ENCODE measurements at places on chromosomes 12 and 14.

GRCh38 chr14:33911046-33911445 is 39.8 kb downstream of the EGLN3 start:
- DNase-seq = no peak

- peak; percentile 45 for DNase-seq
Measured at GRCh38 chr14:99191395-99192027, 80.5 kb downstream of the BCL11B start.

- DNase-seq = no peak
Measured at GRCh38 chr14:88327497-88327896, 4.4 kb upstream of the KCNK10 start.

- no peak for DNase-seq
Measured at GRCh38 chr14:104420990-104421389, 158.6 kb upstream of the C14orf180 start.

GRCh38 chr14:64463873-64464272 is 1.4 kb upstream of the AKAP5 start:
- no peak for DNase-seq

DNA sequence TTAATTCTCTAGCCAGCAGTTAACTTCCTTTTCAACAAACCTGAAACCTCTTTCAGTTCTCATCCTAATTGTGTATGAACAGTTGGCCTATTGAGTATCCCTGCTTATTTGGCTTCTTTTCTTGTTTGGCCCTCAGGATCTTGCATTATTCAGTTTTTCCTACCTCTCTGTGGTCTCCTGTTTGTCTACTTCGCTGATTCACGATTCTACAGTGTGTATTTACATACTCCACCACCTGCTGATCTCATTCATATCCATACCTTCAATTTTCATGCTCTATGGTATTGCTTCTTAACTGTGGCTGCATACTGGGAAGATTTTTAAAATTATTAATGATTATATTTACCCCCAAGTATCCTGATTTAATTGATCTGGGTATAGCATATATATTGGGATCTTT is 56.4 kb downstream of the RASSF9 start:
- no peak for DNase-seq

GRCh38 chr12:3137814-3138445 is 60.8 kb downstream of the TSPAN9 start:
- DNase-seq = no peak

- DNase-seq = no peak
Measured at GRCh38 chr12:39393179-39393578, 49.7 kb downstream of the KIF21A start.

DNA sequence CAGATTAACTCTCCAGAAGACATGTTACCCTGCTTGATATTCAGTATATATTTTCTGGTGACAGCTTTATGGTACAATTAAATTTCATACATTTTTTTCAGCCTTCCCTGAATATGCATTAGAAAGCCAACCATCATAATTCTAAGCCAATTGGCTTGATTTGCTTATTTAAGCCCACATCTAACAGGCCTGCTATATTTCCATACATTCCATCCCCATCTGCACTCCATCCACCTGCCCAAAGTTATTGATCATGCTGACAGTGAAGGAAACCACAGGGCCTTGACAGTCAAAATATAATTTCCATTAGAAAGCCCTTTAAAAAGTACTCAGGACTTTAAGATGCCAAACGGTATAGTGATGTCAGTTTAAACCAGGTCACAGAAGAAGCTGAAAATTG is 164.3 kb downstream of the GXYLT1 start:
- DNase-seq = no peak

DNA sequence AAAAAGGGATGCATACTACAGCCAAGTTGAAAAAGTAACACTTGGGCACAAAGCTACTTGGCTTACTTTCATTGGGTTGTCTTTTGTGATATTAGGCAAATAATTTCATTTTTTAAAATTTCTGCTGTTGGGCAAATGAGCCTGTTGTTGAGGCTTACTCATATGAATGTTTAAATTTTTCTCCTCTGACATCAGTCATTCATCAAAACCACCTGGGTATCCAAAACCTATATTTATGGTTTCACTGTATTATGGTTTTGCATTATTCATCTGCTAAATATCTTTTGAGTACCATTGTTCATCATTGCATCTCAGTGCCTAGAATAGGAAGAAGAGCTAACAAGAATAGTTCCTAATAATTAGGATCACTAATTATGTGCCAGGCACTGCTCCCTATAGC is 28.1 kb downstream of the DYRK2 start:
- DNase-seq = no peak

GRCh38 chr12:99137124-99137855 is 492.2 kb downstream of the APAF1 start:
- no peak for DNase-seq

GRCh38 chr14:57212919-57213318 is 55.8 kb downstream of the EXOC5 start:
- DNase-seq = no peak

- peak; percentile 60 for DNase-seq
Measured at GRCh38 chr12:126772171-126772864, 1494.7 kb upstream of the TMEM132C start.

- no peak for DNase-seq
Measured at GRCh38 chr12:121989276-121990113, 32.2 kb upstream of the BCL7A start.

GRCh38 chr12:22416801-22417200 is 82.3 kb upstream of the ST8SIA1 start:
- DNase-seq = no peak

DNA sequence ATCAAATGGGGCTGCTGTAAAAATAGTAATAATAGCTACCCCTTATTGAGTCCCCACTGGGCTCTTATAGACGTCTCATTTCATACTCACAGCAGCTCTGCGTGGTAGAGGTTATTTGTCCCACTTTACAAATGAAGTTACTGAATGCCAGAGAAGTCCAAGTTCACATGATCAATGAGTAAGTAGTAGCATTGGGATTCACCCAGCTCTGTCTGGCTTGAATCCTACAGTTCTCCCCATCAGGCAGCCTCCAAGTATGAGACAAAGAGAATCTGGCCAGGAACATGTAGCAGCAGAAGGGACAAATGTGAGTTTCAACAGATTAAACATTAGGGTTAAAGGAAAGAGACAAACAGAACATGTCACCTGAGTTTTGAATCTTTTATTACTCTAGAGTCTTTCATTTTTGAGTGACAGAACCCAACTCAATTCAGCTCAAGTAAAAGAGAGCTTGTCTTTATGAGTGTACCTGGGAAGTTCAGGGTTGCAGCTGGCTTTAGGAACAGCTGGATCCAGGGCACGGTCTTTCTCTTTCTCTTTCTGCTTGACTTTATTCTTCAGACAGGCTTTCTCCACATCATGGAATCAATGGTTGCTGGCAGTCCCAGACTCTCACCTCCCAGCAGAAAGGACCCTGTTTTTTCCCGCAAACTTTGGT is 64.1 kb upstream of the JDP2 start:
- no peak for DNase-seq

DNA sequence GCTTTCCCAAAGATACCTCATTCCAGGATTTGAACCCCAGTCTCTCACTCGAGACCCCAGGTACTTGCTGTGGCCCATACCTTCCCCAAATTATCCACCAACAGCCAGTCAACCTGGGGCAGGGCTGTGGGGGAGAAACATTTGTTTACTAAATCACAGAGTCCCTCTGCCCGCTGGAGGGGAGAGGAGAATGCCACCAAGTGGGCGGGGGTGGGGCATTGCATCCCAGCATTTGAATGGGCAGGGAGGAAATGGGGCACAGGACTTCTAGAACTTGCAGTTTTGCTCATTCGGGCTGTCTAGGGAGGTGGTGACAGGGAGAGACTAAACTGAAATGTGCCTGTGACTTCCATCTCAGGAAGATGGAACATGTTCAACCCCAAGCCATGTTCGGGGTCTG is 10.9 kb upstream of the SERPINA9 start:
- DNase-seq = no peak

GRCh38 chr14:61437381-61437780 is 116.0 kb downstream of the PRKCH start:
- DNase-seq = no peak

GRCh38 chr14:61033855-61034254 is 52.8 kb downstream of the SLC38A6 start:
- DNase-seq = no peak

- no peak for DNase-seq
Measured at GRCh38 chr12:44158746-44159145, 322.9 kb downstream of the TMEM117 start.

DNA sequence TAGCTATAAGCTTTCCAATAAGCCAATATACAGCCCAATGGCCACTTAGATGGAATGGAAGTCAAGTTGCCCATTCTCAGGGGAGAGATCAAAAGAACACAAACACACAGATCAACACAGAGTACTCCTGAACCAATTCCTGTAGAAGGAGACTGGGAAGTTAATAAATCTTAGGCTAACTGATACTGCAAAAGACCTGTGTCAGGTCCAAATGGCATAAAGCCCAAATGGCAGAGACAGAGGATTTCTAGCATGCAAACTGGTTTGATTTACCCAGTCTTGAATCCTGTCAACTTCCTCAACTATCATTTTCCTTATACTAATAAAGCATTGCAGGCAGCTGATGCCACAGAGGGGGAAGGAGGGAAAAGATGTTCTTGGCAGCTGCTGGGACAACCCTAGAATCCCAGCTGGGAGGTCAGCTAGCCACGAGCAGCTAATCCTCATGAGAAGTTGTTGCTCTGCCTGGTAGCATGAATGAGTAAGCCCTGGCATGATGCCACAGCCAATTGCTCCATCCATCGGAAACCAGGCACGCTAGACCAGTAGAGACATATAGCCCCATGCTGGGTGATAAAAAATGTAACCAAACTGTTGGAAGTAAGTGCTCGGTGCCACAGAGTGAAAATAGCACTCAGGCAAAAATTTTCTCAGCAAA is 26.2 kb downstream of the ANG start:
- DNase-seq = peak; percentile 72

- DNase-seq = no peak
Measured at GRCh38 chr14:29223947-29224346, 457.4 kb downstream of the FOXG1 start.

GRCh38 chr14:24818058-24818822 is 184.2 kb upstream of the GZMB start:
- no peak for DNase-seq

DNA sequence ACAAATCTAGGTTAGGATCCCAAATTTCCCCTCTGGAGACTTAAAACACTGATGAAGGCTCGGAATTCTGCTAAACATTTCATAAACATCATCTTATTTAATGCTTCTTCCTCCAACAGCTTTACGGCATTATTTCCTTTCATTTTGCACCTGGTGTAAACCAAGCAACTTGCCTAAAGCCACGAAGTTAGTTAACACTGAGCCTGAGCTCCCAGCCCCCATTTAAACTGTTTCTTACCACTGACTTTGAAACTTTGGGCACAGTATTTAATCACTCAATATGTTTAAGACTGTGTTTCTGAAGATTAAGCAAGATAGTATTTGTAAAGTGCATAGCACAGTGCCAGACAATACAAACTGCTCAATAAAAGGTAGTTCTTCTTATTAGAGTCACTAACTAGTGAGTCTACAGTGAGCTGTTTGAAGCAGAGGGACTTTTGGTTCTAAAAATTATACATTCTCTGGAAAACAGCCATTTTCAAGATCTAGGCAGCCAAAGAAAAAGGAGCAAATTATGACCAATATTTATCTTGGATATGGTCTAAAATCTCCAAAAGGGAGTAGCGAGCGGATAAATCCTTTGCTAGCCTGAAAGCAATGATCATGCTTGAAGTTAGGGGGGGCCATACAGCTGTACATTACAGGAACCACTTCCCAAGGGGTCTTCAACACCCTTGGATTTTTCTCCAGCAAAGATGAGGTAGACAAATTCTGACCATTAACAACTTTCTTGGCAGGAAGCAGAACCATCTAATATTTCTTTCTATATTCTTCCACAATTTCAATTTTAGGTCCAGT is 4.0 kb downstream of the EGLN3 start:
- no peak for DNase-seq

DNA sequence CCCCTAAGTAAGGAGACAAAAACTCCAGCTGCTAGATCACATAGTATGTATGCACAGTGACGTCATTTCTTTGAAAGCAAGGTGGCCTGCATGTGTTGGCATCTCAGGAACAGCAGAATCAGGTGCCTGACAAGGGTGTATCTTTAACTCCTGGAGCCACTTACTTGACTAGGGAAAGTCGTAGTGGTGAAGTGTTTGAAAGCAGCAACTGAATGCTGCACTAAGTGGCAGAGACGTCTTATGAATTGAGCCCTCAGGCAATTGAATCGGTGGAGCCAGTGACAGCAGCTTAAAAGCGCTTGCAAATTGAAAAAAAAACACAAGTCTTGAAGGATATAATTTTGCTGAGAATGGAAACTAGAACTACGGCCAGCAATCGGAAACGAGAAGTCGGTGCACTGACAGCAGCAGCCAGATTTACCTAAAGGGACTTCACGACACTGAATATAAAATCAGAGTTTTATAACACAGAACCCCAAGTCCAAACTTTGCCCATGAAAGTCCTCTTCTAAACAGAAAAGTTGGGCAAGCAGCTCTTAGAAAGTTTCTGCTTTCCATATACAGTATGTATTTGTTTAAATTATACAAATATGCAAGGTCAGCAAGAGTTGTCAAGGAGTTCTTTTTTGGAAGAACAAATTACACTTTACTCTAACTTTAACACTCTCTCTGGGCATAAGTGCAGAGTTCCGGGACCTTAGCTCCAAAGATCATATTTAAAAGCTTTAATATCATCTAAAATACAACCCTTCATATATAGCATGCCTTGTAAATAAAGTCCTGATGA is 1.1 kb downstream of the IGF1 start:
- no peak for DNase-seq

GRCh38 chr12:76263696-76264095 is 84.5 kb downstream of the BBS10 start:
- no peak for DNase-seq

- DNase-seq = no peak
Measured at GRCh38 chr14:81537193-81537592, 3.5 kb upstream of the SEL1L start.

DNA sequence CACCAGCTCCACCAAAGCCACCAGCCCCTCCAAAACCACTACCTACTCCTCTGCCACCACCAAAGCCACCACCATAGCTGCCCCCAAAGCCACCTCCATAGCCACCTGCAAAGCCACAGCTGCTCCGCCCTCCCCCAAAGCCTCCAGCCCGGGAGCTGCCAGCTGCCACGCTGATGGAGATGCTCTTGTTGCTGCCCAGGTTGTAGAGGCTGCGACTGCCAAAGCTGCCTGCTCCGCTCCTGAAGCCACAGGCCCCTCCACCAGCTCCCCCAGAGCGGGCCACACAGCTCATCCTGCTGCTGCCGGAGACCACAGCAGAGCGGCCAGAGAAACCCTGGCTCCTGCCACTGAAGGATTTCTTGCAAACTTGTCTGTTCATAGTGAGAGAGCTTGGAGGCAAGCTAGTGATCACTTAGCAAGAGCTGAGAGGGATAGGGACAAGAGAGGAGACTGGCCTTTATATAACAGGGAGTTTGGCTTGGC is at the start of gene KRT76:
Gene KRT76 (minus strand): TSS at position 433 of the 483 bp plus-strand sequence. CDS start 54 bp downstream, at position 379.
- DNase-seq = no peak

- DNase-seq = no peak
Measured at GRCh38 chr14:75983019-75983358, 1.2 kb upstream of the TGFB3 start.

DNA sequence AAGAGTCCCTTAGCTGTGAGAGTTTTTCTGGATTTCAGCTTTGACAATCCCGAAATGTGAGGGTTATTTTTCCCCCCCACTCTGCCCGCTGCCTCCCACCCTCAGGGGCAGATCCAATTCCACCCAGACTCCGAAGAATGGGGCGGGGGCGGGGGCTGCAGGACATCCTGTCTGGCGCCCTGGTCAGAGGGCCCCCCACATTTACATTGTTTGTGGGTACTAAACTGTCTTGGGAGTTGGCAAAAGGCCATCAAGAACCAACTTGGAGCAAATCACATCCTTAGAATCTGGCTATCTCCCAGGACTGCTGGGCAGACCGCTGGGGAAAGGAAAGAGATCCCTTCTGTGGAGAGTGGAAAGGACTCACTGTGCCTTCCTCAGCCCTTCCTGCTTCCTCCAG is 2.4 kb downstream of the EMP1 start:
- no peak for DNase-seq
